ENCODE measurements at places on chromosomes 5 and 9.

DNA sequence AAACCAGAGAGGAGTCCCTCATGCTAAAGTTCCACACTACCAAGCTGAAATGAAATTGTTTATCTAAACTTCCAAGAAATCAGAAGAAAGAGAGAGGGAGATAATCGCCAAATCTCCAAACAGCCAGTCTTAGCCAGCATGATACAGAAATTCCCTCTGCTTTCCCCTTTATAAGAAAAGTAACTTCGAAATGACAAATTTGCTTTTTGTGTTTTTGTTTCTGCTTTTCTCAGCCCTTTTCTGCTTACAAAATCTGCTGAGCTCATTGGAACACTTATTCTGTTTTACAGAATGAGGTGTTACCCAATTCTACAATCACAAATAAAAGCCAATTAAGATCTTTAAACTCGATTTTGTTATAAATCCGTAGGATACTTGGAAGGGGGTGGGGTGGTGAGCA lies 72.9 kb downstream of the SFXN1 start:
- DNase-seq: no peak

GRCh38 chr5:95274011-95274410 lies 10.9 kb downstream of the MCTP1 start:
- DNase-seq: no peak

DNA sequence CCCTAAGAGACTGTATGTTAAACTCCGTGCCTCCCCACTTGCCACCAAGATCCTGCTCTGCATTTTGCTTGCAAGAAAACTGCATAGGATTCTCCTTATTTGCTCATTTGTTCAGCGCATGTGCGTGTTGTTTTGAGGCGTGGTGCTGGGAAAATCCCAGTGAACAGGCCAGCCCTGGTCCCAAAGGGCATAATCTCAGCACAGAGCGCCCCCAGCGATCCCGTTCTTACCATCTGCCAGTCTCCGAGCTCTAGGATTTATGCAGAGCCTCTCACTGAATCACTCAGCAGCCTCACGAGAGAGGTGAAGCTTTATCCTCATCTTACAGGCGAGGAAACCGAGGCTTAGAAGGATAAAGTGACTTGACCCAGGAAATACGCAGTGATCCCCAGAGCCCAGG lies 11.5 kb downstream of the PRRX2 start:
- DNase-seq: no peak

DNA sequence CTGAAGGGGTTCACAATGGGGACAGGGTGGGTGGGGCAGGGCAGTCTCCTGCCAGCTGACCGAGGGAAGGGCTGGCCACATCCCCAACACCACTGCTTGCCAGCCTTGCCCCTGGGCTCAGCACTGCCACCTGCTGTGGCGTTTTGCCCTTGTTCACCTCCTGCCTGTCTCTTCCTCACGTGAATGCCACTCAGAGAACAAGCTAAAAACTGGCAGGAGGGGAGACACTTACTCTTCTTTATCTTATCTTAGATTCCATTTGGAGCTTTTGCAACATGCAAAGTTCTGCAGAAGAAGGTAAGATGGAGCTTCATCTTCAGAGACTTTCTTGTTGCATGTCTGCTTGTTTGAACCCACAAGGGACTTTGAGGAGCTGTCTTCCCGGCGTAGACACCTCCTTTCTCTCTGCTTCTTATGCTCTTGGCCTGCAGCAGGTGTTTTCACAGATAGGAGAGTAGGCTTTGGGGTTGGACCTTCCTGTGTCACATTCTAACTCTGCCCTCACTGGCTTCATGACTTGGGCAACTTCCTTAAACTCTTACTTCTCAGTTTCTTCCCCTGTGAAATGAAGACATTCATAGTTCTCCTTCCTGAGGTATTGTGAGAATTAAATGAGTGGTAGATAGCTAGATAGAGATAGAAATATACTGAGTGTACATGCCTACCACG lies 4.1 kb downstream of the LRSAM1 start:
- DNase-seq: peak; percentile 34

GRCh38 chr5:122907276-122907675 lies 61.9 kb downstream of the SNX24 start:
- no peak for DNase-seq

DNA sequence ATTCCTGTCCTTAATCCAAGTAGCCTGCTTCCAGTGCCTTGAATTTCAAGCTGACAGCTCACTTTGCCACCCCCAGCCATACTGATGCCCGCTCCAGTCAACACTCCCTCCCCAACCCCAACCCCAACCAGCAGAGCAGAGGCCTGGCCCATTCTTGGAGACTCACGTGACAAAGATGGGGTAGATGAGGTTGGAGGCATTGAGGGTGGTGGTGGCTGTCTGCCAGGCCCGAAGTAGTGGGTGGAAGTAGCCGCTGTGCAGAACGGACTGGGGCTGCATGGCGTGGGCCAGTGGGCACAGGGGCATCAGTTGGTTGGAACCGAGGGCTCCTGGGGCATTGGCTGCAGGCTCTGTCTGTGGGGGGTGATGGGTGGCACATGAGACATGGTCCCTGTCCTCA lies 7.8 kb downstream of the ALAD start:
- no peak for DNase-seq

DNA sequence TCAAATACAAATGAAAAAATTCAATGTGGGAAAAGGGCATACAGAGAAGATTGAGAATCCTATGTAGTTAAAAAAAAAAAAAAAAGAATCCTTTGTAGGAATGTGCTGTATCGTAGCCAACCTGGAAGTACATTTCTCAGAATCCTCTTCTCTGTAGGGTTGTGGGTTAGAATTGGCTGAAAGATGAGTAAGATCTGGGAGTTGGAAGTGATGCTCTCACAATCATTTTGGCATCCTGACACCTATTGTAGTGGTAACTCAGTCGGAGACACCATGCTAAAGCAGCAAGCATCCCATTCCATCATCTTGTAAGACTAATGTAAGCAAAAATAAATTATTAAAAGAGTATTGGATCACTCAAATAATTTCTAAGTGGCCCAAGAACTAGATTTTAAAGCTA lies 30.6 kb downstream of the MRPL22 start:
- no peak for DNase-seq

GRCh38 chr5:11894992-11895391 lies 9.3 kb downstream of the CTNND2 start:
- DNase-seq: no peak

GRCh38 chr9:34252670-34253459 lies 74.0 kb downstream of the UBAP1 start:
- peak; percentile 71 for DNase-seq

DNA sequence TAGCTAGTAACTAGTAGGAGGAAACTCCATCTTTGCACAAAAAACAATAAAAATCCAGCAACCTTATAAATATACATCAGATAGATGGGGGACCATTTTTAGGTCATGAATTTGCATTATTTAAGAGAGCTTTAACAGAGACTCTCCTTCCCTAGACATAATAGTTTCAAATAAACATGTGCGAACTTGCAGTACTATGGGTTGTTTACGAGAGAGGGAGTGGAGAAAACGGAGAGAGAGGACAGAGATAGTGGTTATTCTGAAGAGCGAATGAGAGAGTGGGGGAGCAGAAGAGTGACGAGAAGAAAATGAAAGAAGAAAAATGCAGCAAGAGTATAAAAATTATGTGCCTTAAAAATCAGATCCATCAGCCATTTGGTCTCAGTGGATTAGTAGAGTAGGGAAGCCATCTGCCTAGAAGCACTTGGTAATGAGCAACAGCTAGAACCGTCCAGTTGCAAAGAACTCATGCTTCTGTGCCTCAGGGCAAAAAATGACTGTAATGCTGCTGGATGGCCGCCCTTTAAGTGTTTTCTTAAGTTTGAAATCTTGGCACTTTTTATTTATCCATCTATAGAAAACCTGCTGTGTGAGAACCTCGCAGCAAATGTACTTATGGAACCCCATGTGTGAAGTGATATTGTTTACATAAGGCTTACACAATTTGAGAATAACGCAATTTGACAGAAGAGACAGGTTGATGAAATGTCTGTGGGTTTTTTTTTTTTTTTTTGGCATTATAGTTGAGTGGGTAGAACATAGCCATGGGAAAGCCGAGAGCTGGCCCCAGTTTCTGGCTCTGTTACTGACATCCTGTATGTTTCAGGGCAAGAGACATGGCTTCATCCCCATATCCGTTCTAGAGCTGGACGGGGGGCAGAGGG lies 95.6 kb upstream of the ZNF608 start:
- no peak for DNase-seq

- no peak for DNase-seq
Measured at GRCh38 chr5:29262339-29263123, 1931.0 kb upstream of the CDH6 start.

DNA sequence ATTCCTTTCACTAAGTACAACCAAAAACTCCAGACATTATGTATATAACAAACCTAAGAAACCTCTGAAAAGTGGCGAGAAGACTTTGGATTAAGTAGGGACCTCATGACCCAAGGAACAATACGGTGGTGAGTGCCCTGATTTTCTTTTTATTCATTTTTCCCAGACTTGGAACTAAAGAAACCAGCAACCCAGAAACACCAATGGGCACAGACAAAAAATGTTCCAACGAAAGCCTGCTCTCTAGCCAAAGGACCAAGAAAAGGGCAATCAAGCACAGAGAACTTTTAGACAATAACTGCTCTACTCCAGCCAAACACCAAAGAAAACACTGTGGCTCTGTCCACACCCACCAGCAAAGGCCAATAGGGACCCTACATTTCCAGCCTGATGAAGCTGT lies 66.2 kb upstream of the SSBP2 start:
- DNase-seq: no peak

- no peak for DNase-seq
Measured at GRCh38 chr5:98935206-98935605, 6.4 kb upstream of the CHD1 start.

GRCh38 chr5:25090275-25090674 lies 445.5 kb upstream of the CDH10 start:
- no peak for DNase-seq

DNA sequence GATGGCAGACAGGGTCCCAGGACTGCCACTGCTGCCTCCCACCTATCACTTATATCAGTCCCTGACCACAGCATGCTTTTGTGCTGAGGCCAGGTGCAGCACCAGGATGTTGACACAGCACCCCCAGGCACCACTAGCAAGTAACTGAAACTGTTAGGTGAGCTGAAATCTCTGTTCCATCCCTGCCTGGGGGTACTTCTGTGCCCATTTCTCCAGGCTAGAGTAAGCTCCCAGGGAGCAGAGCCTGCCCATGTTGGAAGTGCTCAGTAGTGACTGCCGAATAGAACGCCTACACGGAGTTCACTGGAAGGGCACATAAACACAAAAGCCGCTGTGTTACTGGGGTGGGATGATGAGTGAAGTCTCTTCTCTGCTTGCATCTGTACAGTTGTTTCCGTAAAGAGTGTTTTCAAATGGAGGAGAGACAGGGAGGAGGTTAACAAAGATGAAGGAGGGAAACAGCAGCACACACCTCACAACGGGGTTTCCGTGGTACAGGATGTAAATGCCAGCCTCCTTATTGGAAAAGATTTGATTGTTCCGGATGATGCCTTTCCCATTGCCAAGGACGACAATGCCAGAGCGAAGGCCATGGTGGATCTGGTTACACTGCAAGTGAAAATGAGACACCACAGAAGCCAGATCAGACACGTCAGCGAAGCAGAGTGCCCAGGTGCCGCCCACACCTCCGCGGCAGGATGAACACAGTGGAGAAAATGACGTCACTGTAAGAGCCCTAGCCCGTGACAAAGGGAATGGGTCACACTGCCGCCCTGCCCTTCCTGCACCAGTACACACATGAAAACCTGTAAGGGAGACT lies 43.1 kb downstream of the POLR1E start:
- peak; percentile 63 for DNase-seq

Measured in activated CD8-positive, alpha-beta memory T cell treated with anti-CD3 and anti-CD28 coated beads, Interleukin-2, amount 50 U/mL, for 4 hours (primary cell).